ENCODE measurements at places on chromosomes 7 and 10. TPM values are rescaled to one million over a fixed set of nuclear protein-coding genes. Genes with fewer than 3 reads are reported as not detected.
A peak's percentile ranks its signal among the peaks of the same experiment; 100 is the strongest.

VIPR2 gene
- polyA plus RNA-seq, result 2.6 TPM

OR2F1 gene
- polyA plus RNA-seq, result not detected

DGKI gene
- polyA plus RNA-seq, result 1.4 TPM

GRCh38 chr7:134420424-134421125, 38.3 kb downstream of the AKR1B1 start:
- DNase-seq, result peak; percentile 37

DNA sequence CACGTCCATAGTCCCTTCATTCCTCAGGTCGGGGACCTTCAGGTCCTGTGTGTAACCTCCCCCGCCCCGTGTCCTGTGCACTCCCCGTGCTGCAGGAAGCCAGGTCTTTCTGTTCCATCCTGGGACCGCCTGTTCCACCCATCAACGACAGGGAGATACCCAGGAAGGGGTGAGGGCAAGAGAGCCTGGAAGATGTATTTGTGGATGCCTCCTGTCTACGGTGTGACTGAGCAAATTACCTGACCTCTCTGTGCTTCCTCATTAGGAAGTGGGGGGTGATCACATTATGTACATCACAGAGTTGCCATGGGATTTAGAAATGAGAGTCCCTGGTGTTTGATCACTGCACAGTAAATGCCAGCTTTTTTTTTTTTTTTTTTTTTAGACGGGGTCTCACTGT, 46.3 kb downstream of the GRID2IP start:
- no peak for DNase-seq

GRCh38 chr10:6195376-6195775, 7.4 kb upstream of the PFKFB3 start:
- no peak for DNase-seq

DNA sequence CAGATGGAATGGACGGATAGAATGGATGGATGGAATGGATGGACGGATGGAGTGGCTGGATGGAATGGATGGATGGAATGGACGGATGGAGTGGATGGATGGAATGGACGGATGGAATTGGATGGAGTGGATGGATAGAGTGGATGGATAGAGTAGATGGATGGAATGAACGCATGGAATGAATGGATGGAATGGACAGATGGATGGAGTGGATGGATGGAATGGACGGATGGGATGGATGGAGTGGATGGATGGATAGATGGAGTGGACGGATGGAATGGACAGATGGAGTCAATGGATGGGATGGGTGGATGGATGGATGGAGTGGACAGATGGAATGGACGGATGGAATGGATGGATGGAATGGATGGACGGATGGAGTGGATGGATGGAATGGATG, 259.7 kb upstream of the C7orf33 start:
- no peak for DNase-seq

GRCh38 chr10:122853665-122854313, 8.1 kb upstream of the CUZD1 start:
- no peak for DNase-seq

- no peak for DNase-seq
These were observed 10.2 kb downstream of the GIGYF1 start for GRCh38 chr7:100683659-100684533.

DNA sequence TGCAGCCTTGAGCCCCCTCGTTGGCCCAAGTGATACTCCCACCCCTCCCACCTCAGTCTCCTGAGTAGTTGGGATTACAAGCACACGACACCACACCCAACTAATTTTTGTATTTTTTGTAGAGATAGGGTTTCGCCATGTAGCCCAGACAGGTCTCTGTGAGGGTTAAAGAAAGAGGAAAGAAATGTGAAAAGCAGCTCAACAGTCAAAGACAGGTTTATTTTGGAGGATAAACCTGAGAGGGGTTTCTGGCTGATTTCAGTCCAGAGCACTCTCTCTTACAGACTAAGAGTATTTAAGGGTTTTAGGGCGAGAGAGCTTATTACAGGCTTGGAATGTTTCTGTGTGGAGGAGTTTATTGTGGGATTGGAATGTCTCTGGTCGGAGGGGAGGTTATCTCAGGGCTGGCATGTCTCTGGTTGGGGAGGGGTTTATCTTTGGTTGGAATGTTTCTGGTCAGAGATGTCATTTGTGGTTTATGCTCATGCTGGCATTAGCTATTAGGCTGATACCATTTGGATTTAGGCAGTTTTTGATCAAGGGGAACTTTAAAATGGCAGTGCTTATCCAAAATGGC, 26.1 kb upstream of the SNX10 start:
- no peak for DNase-seq

GRCh38 chr7:69889976-69890351, 291.7 kb downstream of the AUTS2 start:
- DNase-seq, result no peak

All from right renal cortex interstitium (tissue), 3 donors.